ENCODE measurements at places on chromosomes 16 and 17. TPM values are rescaled to one million over a fixed set of nuclear protein-coding genes. Genes with fewer than 3 reads are reported as not detected.

DNA sequence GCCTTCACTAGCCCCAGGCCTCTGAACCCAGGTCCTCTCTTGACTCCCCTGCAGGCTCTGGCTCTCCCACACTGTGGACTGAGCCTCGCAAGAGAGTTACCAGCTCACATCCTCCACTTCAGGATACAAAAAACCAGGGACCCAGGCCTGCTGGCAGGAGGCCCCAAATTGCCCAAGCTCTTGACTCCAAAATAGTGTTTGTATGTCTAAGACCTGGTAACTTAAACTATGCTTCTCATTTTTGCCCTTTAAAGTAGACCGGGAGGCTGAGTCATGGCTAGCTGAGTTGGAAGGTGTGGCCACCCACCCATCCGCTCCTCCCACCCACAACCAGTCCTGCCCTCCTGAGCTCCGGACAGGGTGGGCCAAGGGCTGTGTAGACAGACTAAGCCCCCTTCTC, 250.0 kb downstream of the SOX9 start:
- H3K27me3 ChIP-seq = no peaks in the 10 kb centered on the region
- peaks cover 3% of the 10 kb centered on the region for H3K4me1 ChIP-seq
- no peaks in the 10 kb centered on the region for H3K36me3 ChIP-seq
- no peak for DNase-seq
- no peak overlapping the region for H3K4me3 ChIP-seq

DNA sequence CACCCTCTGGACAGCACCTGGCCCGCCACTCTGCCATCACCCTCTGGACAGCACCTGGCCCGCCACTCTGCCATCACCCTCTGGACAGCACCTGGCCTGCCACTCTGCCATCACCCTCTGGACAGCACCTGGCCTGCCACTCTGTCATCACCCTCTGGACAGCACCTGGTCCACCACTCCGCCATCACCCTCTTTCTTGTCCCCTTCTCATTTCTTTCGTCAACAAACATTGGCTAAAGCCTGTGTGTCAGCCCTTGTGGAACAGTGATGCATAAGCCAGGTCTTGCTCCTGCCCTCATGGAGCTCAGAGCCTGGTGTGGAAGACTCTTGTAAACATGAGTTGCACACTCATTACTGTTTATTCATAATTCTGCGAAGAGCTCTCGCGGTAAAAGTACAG, 31.2 kb downstream of the CDK5R1 start:
- H3K27ac ChIP-seq = no peak overlapping the region
- H3K4me3 ChIP-seq = no peak overlapping the region
- H3K27me3 ChIP-seq = no peaks in the 10 kb centered on the region
- no peaks in the 10 kb centered on the region for H3K36me3 ChIP-seq
- peaks cover 13% of the 10 kb centered on the region for H3K4me1 ChIP-seq
- no peak for DNase-seq

- no peaks in the 10 kb centered on the region for H3K27me3 ChIP-seq
- no peaks in the 10 kb centered on the region for H3K4me1 ChIP-seq
- no peak overlapping the region for H3K27ac ChIP-seq
Observed at GRCh38 chr17:2146132-2146871, 91.4 kb downstream of the HIC1 start.

- peaks cover 25% of the 10 kb centered on the region for H3K4me1 ChIP-seq
- no peak overlapping the region for H3K27ac ChIP-seq
- H3K27me3 ChIP-seq = no peaks in the 10 kb centered on the region
- DNase-seq = no peak
Observed at GRCh38 chr17:38914741-38915638, 10.4 kb upstream of the LASP1NB start.

DNA sequence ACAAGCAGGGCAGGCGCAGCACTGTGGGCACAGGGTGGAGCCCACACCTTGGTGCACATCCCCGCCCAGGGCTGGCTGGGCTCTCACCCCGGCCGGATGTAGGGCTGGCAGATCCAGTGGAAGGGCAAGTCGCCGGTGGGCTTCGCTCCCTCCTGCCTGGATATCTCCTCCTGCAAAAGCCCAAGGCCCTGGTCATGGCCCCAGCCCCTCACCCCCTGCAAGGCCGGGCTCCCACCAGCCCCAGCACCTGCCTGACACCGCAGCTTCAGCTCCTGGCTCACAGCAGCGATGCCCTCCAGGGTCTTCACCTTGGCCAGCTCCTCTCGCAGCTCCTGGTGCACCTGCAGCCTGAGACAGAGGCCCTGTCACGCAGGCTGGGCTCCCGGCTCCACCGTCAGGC, 5.0 kb downstream of the DUS1L start:
- DNase-seq = no peak
- peaks cover 23% of the 10 kb centered on the region for H3K4me1 ChIP-seq
- no peak overlapping the region for H3K4me3 ChIP-seq
- H3K36me3 ChIP-seq = peaks cover 22% of the 10 kb centered on the region
- no peak overlapping the region for H3K27ac ChIP-seq

- peaks cover 25% of the 10 kb centered on the region for H3K4me1 ChIP-seq
- DNase-seq = no peak
- H3K36me3 ChIP-seq = no peaks in the 10 kb centered on the region
Observed at GRCh38 chr16:89705006-89705405, 3.5 kb upstream of the SPATA2L start.

DNA sequence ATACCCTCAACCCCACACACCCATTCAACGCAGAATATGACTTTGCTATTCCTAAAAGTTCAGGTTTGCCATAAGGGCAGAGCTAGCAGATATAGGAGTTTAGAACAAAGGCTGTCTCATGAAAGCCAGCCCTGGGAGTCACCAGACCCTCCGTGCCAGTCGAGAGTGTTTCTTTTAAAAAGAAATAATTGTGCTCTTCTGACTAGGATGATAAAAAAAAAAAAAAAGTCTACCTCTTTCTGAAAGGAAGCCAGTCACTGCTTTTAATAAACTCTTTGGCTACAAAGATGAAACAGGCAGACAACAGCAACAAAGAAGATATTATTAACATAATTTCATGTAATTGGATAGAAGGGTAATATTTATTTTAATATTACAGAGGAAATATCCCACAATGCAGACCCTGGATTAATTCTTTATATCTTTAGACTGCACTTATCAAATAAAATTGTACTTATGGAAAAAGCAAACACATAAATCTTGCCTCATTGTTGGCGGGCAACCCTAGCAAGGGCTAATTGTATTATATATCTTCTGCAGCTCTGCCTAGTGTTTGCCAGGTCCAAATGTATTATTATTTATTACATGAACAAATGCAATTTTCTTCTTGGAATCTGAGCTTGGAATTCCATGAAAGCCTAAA, 277.5 kb upstream of the DYNLRB2 start:
- H3K27me3 ChIP-seq = no peaks in the 10 kb centered on the region
- no peak overlapping the region for H3K4me3 ChIP-seq
- no peaks in the 10 kb centered on the region for H3K36me3 ChIP-seq
- no peak for DNase-seq

GRCh38 chr16:8960788-8961109, 3.0 kb downstream of the USP7 start:
- H3K4me3 ChIP-seq = no peak overlapping the region
- peak overlapping the region; percentile 12 for H3K27ac ChIP-seq
- DNase-seq = no peak
- no peaks in the 10 kb centered on the region for H3K36me3 ChIP-seq
- H3K27me3 ChIP-seq = no peaks in the 10 kb centered on the region

DNA sequence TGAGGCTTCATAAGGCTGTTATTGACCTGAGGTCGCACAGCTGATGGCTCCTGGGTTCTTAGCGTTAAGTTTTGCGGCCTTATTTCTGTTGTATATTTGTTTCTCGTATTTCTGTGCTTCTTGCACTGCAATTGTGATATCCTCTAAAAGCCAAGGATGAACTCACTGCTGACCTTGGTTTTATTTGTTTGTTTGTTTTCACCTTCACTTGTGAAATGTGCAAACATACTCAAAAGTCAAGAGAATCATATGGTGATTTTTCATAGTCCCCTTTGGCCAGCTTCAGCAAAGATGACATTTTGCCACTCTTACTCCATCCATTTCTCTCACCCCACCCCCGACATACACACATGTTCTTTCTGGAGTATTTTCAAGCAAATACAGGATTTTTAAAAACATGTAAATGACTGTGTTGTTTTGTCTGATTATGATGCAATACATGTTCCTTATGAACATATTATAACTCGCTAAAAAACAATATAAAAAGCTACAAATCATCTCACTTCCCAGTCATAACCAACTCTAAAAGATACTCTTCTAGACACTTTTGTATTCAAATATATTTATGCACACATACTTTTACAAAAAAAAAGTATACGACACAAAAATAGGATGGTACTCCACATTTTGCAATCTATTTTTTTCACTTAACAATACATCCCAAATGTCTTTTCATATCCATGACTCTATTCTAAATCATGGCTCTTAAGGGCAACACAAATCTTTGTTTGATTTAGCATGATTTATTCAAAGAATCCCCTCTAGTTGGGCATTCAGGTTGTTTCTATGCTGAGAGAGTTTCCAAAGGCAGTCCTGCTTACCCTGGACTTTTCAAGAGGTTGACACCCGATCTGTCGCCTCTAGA, 5.7 kb upstream of the ZCCHC14 start:
- H3K27me3 ChIP-seq = no peaks in the 10 kb centered on the region
- no peak overlapping the region for H3K4me3 ChIP-seq
- no peaks in the 10 kb centered on the region for H3K36me3 ChIP-seq
- H3K27ac ChIP-seq = no peak overlapping the region

DNA sequence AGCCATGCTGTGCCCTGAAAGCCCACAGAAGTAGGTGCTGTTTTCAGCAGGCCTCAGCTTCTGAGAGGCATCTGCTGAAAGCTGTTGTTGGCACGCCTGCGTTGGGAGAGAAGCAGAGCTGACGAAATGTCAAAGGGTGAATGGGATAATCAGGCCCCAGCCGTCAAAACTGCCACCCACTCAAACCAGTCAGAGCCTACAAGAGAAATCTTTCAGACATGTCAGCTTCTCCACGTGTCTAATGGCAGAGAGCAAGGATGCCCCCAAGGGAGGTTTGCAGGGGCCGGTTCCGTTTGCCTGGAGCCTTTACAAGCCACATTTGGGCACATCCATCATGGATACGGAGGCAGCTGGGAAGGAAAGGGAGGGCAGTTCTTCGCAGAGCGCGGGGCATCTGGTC, 568.2 kb upstream of the EEF2KMT start:
- no peaks in the 10 kb centered on the region for H3K36me3 ChIP-seq
- DNase-seq = no peak
- H3K27me3 ChIP-seq = no peaks in the 10 kb centered on the region
- no peak overlapping the region for H3K4me3 ChIP-seq
- H3K4me1 ChIP-seq = no peaks in the 10 kb centered on the region
- H3K27ac ChIP-seq = no peak overlapping the region

DNA sequence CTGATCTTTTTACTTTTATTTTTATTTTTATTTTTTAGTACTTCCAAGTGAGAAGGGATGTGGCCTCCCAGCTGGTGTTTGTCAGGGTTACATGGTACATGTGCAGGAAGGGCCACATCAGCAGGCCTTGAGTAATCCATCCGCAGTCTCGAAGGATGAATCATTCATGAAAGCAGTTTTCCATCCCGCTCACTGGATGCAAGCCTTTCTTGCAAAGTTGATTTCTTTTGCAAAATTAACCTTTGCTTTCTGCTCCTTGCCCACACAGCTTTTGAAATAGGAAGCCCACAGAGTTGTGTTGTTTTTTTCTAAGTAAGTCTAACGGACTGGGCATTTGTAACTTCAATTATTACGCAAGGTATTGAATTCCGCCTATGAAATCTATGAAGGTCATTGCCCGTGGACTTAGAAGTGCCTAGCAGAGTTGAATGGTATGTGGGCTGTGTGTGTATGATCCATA, 157.4 kb downstream of the PRKCA start:
- DNase-seq = no peak
- H3K4me3 ChIP-seq = no peak overlapping the region
- H3K27ac ChIP-seq = no peak overlapping the region
- H3K27me3 ChIP-seq = no peaks in the 10 kb centered on the region
- H3K36me3 ChIP-seq = no peaks in the 10 kb centered on the region

GRCh38 chr17:31224366-31224765, 72.7 kb downstream of the OMG start:
- no peak overlapping the region for H3K4me3 ChIP-seq
- H3K27ac ChIP-seq = no peak overlapping the region
- no peak for DNase-seq
- peaks cover 6% of the 10 kb centered on the region for H3K36me3 ChIP-seq
- no peaks in the 10 kb centered on the region for H3K27me3 ChIP-seq

GRCh38 chr16:79632289-79632688, 31.8 kb upstream of the MAF start:
- no peaks in the 10 kb centered on the region for H3K4me1 ChIP-seq
- no peaks in the 10 kb centered on the region for H3K36me3 ChIP-seq
- H3K4me3 ChIP-seq = no peak overlapping the region
- H3K27me3 ChIP-seq = no peaks in the 10 kb centered on the region
- H3K27ac ChIP-seq = no peak overlapping the region
- DNase-seq = no peak

DNA sequence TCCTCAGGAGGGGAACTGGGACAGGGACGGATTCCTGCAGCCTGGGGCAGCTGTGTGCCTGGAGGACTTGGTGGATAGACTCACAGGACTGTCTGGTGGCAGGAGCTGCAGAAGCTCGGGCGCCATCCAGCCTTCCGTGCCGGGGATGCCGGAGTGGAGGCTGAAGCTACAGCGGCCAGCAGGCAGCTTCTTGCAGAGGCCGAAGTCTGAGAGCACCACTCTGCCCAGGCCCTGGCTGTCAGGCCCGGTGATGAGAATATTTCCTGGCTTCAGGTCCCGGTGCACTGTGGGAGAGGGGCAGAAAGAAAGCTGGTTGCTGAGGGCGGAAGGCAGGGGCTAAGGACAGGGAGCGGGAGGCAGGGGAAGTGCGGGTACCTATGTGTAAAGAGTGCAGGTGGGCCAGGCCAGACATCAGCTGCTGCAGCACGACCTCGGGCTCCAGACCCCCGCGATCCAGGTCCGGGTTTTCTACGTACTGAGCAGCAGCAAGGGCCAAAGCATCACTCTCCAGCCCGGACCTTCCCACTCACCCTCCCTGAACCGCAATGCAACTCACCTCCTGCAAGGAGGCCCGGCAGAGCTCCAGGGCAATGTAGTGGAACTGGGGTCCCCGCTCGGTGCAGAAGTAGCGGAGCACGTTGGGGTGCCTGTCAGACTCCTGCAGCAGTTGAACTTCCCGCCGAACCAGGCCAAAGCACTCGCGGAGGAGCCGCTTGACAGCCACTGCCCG, 16.1 kb downstream of the PLK1 start:
- H3K27ac ChIP-seq = no peak overlapping the region
- no peaks in the 10 kb centered on the region for H3K27me3 ChIP-seq
- no peaks in the 10 kb centered on the region for H3K4me1 ChIP-seq
- H3K36me3 ChIP-seq = peaks cover 3% of the 10 kb centered on the region
- no peak overlapping the region for H3K4me3 ChIP-seq

- no peak overlapping the region for H3K27ac ChIP-seq
- peaks cover 7% of the 10 kb centered on the region for H3K27me3 ChIP-seq
- no peak overlapping the region for H3K4me3 ChIP-seq
- H3K4me1 ChIP-seq = peaks cover 4% of the 10 kb centered on the region
- DNase-seq = no peak
Observed at GRCh38 chr17:6780001-6780400, 4.0 kb downstream of the FBXO39 start.

GRCh38 chr17:21177401-21177800, 36.6 kb downstream of the TMEM11 start:
- no peaks in the 10 kb centered on the region for H3K36me3 ChIP-seq
- H3K27me3 ChIP-seq = no peaks in the 10 kb centered on the region
- DNase-seq = no peak
- no peak overlapping the region for H3K27ac ChIP-seq
- H3K4me3 ChIP-seq = no peak overlapping the region

- H3K4me1 ChIP-seq = no peaks in the 10 kb centered on the region
- no peaks in the 10 kb centered on the region for H3K27me3 ChIP-seq
- no peaks in the 10 kb centered on the region for H3K36me3 ChIP-seq
- H3K27ac ChIP-seq = no peak overlapping the region
Observed at GRCh38 chr16:64866021-64866420, 255.8 kb downstream of the CDH11 start.

The CAPNS2 gene
- total RNA-seq = 1.0 TPM

The KAT7 gene
- 16.5 TPM for total RNA-seq

The PLD2 gene
- total RNA-seq = 41.5 TPM

The CCNF gene
- 0.99 TPM for total RNA-seq

Data from body of pancreas (tissue), 4 donors.